MM.1S (cell line): ENCODE measurements at places on chromosomes 16 and 17.

GRCh38 chr16:67533024-67533560 is 4.5 kb downstream of the RIPOR1 start:
- no peak for DNase-seq

- DNase-seq = no peak
These were observed 38.9 kb upstream of the C1QL1 start for GRCh38 chr17:45006927-45007461.

DNA sequence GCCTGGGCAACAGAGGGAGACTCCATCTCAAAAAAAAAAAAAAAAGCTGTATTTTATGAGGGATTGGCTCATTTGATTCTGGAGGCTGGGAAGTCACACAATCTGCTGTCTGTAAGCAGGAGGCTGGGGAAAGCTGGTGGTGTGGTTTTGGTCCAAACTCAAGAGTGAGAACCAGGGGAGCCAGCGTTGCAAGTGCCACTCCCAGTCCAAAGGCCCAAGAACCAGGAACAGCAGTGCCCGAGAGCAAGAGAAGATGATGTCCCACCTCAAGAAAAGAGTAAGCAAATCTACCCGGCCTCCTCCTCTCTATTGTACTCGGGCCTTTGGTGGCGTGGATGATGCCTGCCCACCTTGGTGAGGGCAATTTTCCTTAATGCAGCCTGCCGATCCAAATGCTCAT is 5.7 kb upstream of the NQO1 start:
- DNase-seq = no peak

DNA sequence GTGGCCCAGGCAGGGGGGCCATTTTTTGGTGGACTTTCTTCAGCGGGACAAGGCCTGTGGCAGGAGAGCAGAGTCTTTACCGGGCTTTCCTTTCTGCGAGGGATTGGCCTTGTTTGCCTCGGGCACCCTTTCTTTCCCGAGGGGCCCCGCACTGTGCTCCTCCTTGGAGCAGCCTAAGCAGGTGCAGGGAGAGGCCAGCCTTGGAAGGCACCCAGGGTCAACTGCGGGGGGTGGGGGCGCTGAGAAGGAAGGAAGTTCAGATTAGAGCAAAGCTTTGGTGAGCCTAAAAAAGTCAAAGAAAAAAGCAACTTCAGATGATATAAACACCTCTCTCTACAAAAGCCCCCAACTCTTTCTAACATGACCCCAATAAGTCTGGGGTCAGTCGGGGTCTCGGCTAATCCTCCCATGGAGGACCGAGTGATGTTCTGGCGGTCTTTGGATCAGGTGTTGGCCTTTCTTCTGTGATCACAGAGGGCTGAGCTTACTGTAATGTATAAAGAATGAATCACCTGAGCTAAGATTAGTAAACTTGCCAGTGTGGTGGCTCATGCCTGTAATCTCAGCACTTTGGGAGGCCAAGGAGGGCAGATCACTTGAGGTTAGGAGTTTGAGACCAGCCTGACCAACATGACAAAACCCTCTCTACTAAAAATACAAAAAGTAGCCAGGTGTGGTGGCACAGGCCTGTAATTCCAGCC is 63.0 kb downstream of the PGS1 start:
- no peak for DNase-seq

GRCh38 chr17:31527606-31528005 is 136.1 kb downstream of the RAB11FIP4 start:
- no peak for DNase-seq

GRCh38 chr16:27600381-27600780 is 50.4 kb downstream of the KATNIP start:
- no peak for DNase-seq

DNA sequence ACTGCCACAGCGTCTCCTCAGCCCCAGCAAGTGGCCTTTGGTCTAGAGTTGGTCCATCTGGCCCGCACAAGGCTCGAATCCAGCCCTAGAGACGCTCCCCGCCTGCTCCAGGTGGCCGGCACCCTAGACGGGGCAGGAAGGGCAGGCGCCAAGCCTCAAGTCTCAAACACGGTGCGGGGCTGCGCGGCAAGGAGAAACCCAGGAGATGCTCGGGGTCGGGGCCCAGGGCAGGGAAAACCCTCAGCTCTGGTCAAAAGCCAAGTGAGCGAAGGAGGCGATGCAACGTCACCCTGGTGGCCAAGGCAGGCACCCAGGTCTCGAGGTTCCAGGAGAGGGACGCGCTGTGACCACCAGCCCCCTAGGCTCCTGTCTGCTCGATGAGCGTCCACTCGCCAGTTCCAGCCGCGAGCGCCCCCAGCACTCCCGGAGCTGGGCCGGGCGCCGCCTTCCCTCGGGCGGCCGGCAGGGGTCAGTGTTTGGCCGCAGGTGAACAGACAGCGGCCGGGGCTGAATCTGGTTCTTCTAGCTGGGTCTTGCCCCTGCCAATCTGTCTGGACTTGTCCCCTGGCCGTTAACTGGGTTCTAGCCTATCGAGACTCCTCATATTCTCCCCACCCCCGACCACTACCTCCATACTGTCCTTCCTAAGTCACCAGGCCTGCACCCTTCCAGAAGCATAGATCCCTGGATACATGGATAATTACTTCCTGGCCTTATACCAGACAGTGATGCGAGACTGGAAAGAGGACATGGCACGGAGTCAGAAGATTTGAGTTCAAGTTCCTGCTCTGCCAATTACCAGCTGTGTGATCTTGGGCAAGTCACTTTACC is 44.0 kb downstream of the PRAC1 start:
- peak; percentile 62 for DNase-seq

GRCh38 chr17:33651686-33652085 is 358.6 kb upstream of the ASIC2 start:
- DNase-seq = no peak

DNA sequence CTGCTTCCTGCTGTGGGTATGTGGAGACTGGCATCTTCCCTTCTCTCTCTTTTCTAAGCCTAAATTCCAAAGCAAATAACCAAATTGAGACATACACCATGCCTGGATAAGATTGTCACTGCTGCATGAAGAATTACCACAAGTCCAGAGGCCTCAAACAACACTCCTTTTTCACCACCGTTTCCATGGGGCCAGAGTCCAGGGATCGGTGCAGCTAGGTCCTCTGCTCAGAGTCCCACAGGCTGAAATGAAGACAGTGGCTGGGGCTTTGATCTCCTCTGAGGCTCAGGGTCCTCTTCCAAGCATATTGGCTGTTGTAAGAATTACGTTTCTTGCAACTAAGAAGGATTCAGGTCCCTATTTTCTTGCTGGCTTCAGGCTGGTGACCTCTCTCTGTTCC is 130.4 kb downstream of the SLC39A11 start:
- DNase-seq = no peak

GRCh38 chr16:57316390-57317017 is 32.0 kb upstream of the PLLP start:
- no peak for DNase-seq

GRCh38 chr16:19225651-19226050 is 57.6 kb downstream of the SYT17 start:
- no peak for DNase-seq

DNA sequence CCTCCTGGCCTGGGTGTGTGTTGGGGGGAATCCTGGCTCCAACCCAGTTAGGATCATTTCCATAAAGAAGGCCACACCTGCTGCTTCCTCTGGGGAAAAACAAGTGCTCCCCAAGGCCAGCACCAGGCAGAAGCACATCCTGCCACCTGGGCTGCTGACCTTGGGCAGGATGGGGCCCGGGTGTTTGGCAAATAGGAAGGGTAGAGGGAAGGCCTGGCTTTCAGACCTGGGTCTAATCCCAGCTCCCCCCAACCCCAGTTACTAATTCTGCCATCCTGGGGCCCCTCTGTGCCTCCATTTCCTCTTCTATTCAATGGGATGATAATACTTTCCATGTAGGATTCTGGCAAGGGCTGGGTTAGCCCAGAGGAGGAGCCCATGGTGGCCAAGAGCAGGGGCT is 3.0 kb upstream of the NLRC5 start:
- no peak for DNase-seq

- no peak for DNase-seq
These were observed 142.0 kb upstream of the CCL2 start for GRCh38 chr17:34113089-34113488.

DNA sequence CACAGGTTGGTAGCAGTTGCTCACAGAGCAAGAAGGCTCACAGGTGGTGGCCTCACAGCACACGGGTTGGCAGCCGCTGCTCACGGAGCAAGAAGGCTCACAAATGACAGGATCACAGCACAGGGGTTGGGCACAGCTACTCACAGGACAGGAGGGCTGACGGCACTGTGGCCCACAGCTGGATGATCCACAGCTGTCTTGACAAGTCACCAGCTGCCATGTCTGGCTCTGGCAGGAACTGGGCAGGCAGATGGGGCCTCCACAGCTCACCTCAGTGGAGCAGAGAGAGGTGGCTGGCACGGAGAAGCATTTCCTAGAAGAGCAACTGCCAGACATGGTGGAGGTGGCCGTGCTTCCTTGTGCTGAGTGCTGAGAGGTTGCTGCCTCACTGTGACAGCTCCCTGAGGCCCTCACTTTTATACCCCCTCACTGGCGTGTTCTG is at the start of gene KRTAP16-1:
Gene KRTAP16-1, minus strand, starts transcription at position 392 of the 442 bp plus-strand sequence. Its CDS starts 56 bp downstream, at position 336.
- no peak for DNase-seq

- DNase-seq = no peak
These were observed 2.5 kb upstream of the MYH4 start for GRCh38 chr17:10471858-10472257.

DNA sequence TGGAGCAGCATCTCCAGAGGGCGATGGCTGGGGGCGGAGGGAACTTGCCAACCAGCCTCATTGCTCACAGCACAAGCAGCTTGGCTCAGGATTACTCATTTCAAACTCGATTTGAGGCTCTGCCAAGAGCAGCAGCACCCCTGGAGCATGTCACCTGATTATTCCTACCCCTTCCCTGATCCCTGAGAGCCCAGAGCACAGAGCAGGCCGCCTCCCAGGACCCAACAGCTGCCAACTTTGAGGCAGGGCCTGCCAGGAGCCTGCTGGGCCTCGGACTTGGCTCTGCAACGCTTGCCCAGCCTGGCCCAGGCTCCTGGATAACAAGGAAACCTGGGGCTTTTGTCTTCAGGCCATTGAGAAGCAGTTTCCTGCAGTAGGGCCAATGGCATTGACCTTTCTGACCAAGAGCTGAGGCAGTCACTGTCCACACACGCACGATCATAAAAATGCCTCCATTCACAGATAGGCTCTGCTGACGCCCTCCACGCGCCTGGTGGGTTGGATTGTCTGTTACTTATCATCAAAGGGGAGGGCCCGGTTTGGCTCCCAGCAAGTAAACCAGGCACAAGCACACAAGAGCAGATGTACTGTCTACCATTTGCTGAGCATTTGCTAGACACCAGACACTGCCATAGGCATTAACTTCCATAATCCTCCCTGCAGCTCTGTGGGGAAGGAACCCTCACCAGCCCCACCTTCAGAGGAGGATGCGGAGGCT is 406.6 kb upstream of the EEF2KMT start:
- DNase-seq = no peak

DNA sequence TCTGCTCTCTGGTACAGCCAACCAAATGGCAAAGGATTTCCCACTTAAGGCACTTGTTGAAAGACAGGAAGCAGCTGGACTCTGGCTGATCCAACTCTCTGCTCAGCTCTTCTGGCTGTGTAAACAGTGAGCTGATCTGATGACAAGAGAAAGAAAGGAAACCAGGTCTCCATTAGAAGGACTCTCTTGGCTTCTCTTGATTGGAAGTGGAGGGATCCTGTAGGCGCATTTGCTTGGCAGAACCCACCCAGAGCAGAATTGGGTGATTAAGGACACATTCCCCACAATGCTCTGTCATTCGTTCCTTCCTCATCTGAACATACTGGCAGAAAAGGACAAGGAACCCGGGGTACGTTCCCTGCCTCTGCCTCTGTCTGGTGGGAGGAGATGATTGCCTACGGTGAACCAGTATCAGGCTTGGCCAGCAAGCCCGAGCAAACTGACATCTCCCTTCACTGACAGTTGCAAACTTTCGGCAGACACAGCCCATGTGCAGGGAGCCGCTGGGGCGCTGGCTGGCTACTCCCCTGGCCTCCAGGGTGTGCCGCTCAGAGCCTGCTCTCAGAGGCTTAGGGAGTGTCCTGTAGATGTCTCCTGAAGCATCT is 29.1 kb downstream of the LDHD start:
- DNase-seq = no peak

DNA sequence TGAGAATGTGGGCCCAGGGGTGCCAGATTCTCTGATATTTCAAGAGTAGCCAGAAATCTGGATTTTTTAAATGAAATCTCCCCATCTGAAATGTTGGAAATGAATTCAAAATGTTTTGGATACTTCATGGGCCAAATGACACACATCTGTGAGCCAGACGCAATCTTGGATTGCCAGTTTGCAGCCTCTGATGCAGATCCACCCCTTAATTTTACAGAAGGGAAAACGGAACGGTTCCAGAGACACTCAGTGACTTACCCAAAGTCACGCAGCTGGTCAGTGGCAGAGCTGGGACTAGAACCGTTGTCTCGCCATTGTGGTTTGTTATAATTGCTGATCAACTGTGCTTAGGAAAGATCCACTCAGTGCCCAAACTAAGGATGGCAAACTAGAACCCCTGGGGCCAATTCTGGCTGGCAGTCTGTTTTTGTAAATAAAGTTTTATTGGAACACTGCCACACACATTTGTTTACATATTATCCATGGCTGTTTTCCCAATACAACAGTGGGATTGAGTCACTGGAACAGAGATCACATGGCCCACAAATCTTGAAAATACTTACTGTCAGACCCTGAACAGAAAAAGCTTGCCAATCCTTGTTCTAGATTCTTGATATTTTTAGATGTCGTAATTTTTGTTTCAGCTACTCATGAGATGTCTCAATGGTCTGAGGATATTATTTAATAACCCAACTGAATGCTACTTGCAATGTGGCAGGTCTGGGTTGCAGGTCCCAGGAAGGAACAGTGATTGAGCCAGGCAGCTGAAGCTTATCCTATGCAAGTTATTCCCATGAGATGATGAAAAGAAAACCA is 143.8 kb downstream of the AXIN2 start:
- no peak for DNase-seq

GRCh38 chr16:87601401-87601981 is 817 bp upstream of the JPH3 start:
- DNase-seq = no peak

DNA sequence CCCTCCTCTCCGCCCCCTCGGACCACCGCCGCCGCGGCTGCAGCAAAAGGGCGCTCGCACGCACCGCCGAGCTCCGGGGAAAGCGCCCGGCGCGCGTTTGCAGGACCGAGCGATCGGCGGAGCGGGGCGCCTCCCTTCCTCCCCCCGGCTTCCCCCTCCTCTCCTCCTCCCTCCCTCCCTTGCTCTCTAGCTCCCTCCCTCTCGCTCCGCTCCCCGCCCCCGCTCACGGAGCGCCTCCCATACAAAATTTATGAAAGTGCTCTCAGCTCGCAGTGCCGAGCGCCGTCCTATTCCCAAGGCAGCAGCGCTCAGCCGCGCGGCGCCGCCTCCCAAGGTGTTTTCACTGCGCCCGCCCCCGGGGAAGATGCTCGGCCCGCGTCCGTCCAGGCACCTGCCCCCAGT is at the start of gene RTN4RL1:
Gene RTN4RL1, minus strand, starts transcription at position 115 of the 402 bp plus-strand sequence. CDS start 469 bp downstream, outside the sequence.
- peak; percentile 29 for DNase-seq

- DNase-seq = no peak
These were observed 9.8 kb downstream of the RASL10B start for GRCh38 chr17:35740997-35741931.

- DNase-seq = no peak
These were observed 37.4 kb upstream of the CCL1 start for GRCh38 chr17:34400301-34400931.
